Stimulated activated CD8-positive, alpha-beta memory T cell treated with anti-CD3 and anti-CD28 coated beads, Interleukin-15, amount 100 ng/mL, for 1 hour (primary cell): ENCODE measurements at places on chromosomes 7 and 10.

DNA sequence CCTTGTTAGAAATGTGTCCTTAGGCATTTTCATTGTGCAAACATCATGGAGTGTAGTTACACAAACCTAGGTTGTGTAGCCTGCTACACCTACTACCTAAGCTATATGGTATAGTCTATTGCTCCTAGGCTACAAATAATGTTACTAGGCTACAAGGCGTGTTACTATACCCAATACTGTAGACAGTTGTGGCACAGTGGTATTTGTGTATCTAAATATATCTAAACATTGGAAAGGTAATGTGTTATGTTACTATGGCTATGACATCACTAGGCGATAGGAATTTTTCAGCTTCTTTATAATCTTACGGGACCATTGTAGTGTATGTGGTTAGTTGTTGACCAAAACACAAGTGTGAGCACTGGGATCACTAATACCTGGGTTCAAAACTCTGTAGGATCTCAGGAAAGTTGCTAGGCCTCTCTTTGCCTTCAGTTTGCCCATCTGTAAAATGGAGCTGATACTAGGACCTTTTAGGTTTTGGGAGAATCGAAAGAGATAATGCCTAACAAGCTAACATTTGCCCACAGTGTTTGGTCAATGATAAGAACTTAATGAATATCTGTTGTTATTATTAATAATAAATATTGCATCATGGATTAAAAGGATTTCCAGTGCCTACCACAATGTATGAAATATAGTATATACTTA is 2.7 kb downstream of the BICC1 start:
- DNase-seq, result no peak

DNA sequence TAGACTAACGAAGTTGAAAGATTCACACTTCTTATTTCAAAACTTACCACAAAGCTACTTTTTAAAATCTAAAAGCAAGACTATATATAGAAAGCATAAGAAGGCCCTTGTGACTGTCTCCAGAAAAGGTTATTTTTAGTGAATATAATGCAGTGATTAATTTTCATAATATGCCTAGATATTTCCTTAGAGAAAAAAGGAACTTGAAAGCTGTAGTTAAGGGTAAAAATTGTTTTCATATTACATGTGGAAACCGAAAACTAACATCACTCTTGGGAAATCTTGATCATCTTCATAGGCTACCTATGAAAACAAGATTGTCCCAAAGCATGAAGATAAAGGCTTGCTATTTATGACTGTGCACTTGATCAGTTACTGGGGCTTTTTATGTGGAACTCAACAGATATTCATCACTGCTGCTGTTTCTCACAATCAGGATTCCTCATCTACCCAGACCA is 223.2 kb downstream of the SH2D4B start:
- no peak for DNase-seq

DNA sequence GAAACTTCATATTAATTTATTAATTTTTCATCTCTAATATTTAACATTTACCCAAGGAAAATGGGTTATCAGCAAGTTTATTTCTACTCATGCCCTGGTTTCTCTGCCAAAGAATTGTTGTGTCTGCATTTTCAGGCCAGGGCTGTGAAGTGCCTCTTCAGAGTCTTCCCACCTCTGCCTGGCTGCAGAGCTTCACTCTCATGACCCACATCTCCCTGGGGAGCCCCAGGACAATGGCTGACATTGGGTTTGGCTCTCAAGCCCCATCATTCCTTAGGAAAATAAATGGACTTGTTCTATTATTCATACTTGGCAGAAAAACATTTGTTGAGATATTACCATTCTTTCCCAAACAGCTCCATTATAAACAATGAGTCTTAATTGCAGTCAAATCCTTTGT is 30.3 kb downstream of the CACNA2D1 start:
- no peak for DNase-seq

DNA sequence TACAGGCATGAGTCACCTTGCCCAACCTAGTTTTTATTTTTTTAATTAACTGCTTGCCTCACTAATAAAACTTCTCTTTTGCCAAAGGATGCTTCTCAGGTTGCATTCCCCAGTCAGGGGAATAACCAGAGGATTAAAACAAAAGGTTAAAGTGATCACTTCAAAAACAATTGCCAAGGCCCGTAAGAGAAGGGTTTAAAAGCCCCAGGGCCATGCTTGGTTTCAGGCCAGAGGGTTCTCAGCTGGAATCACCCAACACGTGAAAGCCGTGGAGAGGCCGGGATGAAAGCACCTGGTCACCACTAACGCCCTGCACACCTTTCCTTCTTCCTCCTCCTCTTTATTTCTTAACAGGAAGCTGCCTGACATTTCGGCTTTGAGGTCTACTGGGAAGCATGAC is 587.5 kb downstream of the PTPRN2 start:
- no peak for DNase-seq

GRCh38 chr7:98211221-98211675 is at the start of gene BHLHA15:
BHLHA15 (plus strand) TSS chr7:98211439; CDS start chr7:98212310, 871 bp downstream.
- DNase-seq, result no peak

DNA sequence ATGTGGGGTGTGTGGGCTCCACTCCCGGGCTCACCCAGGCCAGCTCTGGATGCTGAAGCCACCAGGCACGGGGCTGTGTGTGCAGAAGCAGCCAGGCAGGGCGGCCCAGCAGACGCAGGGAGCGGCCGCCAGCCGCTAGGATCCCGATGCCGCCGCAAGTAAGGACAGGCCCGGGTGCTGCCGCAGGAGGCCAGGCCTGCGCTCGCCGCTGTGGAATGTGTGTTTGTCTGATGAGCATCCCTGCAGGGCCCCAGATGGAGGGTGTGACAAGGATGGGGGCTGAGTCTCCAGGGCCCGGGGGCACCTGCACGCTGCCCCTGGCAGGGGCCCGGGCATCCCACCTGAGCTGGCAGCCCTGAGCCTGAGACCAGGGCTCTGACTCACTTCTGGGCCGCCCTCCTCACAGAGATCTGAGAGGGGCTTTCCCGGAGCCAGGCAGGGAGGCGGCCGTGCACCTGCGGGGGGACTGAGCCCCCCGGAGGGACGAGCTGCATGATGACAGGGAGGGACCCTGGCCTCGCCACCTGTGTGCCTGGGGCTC is 101.5 kb downstream of the FOXL3 start:
- DNase-seq, result no peak

DNA sequence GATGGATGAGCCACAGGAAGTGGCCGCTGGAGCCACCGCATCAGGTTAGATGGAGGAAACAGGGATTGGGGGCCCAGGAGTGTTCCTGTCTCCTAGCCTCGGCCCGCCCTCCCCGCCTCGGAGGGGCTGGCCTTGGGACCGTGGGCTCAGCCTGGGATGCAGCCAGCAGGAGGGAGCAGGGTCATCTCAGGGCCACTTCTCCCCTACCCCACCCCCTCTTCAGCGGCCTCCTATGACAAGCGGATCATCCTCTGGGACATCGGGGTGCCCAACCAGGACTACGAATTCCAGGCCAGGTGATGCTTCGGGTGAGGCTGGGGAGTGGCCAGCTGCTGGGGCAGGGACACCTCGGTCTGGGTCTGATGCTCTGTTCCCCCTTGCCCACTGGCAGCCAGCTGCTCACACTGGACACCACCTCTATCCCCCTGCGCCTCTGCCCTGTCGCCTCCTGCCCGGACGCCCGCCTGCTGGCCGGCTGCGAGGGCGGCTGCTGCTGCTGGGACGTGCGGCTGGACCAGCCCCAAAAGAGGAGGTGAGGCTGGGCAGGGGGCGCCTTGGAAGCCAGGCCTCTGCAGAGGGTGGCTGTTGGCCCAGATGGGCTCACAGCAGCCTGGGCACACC is 4.7 kb downstream of the LRWD1 start:
- DNase-seq, result no peak

DNA sequence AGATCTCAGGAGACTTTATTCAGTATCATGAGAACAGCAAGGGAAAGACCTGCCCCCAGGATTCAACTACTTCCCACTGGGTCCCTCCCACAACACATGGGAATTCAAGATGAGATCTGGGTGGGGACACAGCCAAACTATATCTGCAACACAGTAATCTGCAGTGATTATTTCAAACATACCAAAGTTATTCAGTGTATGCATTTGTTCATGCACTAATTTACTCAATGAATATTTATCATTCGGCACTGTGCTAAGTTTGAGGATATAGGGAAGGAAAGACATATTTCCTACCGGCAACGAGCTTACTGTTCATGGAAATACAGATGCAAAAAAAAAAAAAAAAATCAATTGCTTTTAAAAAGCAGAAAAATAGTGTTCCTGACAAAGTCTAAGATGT is 91.6 kb upstream of the IMMP2L start:
- no peak for DNase-seq

DNA sequence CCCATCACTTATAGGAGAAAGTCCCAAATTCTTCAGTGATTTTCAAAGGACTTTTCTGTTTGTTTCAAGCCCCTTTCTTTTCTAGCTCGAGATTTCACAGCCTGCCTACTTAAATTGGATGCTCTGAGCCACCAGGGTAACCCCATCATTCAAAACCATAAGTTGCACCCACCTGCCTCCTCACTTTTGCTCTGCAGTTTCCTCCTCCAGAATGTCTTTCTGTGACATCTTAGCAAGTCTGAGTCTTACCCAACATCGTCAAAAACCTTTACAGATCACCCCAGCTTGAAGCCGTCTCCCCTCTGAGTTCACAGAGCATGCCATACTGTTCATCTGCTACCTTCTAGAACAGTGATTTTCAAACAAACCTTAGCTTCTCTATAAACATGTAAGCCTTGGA is 64.3 kb upstream of the CACNB2 start:
- DNase-seq, result no peak

DNA sequence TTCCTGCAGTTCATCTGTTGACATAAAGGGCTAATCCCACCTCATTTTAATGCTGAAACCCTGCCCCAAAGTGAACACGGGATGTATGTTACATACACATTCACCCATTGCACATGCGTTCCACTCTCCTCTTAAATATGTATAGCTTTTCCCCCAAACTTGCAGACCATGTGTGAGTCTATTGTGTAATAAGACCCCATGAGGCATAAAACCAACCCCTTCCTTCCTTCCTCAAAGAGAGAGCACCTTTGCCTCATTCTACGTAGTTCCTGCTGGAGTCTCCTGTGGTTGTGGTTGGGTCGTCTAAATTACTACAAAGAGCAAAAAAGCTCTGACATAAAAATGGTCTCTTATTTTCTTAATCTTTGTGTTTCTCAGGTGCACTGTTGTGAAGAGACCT is 345.7 kb upstream of the KLF6 start:
- DNase-seq, result no peak

DNA sequence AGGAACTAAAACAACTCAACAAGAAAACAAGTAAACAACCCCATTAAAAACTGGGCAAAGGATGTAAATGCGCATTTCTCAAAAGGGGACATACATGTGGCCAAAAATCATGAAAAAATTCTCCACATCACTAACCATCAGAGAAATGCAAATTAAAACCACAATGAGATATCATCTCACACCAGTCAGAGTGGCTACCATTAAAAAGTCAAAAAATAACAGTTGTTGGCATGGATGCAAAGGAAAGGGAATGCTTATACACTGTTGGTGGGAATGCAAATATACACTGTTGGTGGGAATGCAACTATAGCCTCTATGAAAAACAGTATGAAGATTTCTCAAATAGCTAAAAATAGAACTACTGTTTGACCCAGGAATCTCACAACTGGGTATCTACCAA is 60.0 kb upstream of the LANCL2 start:
- no peak for DNase-seq

- no peak for DNase-seq
Measured at GRCh38 chr10:71854031-71854430, 3.0 kb upstream of the PSAP start.

GRCh38 chr10:21347043-21347784 is 178.3 kb downstream of the SKIDA1 start:
- DNase-seq, result no peak

- no peak for DNase-seq
Measured at GRCh38 chr10:79069325-79070080, 737 bp downstream of the ZMIZ1 start.

DNA sequence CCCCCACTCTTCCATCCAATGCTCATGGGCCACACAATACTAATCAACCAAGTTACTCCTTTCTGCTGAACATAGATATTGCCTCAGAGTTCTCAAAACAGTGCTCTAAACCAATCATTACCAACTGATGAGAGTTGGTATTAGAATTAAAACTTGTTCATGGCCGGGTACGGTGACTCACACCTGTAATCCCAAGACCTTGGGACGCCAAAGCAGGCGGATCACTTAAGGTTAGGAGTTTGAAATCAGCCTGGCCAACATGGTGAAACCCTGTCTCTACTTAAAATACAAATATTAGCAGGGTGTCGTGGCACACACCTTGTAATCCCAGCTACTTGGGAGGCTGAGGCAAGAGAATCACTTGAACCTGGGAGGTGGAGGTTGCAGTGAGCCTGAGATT is 8.2 kb downstream of the TM9SF3 start:
- no peak for DNase-seq

DNA sequence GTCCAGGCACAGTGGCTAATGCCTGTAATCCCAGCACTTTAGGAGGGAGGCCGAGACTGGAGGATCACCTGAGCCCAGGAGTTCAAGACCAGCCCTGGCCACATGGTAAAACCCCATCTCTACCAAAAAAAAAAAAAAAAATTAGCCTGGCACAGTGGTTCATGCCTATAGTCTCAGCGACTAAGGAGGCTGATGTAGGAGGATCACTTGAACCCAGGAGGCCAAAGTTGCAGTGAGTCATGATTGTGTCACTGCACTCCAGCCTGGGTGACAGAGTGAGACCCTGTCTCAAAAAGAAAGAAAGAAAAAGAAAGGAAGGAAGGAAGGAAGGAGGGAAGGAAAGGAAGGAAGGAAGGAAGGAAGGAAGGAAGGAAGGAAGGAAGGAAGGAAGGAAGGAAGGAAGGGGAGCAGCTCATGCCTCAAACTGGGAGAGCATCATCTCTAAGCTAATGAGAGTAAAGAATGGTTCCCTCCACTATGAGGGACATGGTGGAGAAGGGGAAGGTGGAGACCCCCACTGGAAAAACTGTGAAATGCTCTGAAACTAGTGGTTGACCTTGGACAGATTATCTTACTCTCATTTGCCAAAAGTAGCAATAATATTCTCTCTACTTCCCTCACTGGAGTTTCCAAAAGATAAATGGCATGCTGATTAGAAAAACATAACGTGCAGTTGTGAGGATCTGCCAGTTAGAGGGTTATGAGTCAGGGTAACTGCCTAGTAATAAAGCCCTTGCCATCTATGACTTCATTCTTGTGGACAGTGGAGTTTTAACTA is 16.8 kb downstream of the GIMAP5 start:
- no peak for DNase-seq

DNA sequence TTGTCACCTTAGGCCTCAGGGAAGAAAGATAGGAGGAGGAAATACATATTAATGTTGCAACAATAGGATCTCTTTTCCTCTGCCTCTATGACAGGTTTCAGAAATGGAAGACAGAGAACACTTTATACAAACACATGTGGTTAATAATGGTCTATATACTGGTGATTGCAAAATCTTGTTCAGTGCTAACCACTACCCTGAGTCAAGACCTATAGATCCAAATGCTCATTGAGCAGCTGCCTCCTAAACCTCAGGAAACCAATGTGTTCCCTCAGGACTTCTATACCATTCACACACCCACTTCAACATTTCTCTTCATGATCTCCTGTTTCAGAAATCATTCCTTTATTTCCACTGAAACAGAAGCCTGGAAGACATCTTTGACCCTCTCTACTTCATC is 32.5 kb upstream of the VWDE start:
- DNase-seq, result no peak
